ENCODE measurements at places on chromosomes 4 and X. TPM values are rescaled to one million over a fixed set of nuclear protein-coding genes. Genes with fewer than 3 reads are reported as not detected.

Gene ASB12
- total RNA-seq = not detected

Gene KDR
- 200 TPM for total RNA-seq

Gene GSX2
- not detected for total RNA-seq

Gene EDA2R
- 3.8 TPM for total RNA-seq

Gene RBM46
- total RNA-seq = not detected

Gene DMRTC1
- total RNA-seq = not detected

Gene MID1
- 19.9 TPM for total RNA-seq

Gene BMPR1B
- total RNA-seq = 0.21 TPM

Gene BRS3
- total RNA-seq = not detected

Gene TRIM2
- total RNA-seq = 12.7 TPM

Gene CLDN24
- not detected for total RNA-seq

Gene CXCR3
- total RNA-seq = not detected

Gene SPANXA2
- not detected for total RNA-seq

Gene DTHD1
- not detected for total RNA-seq

Gene SLC6A14
- total RNA-seq = not detected

Gene ITIH6
- not detected for total RNA-seq

Gene IL3RA
- 28.2 TPM for total RNA-seq

Gene CTAG2
- total RNA-seq = not detected

Gene TNIP3
- total RNA-seq = 1.2 TPM

Gene CT45A1
- not detected for total RNA-seq

Gene MAGIX
- total RNA-seq = 0.59 TPM

Gene RAI2
- 0.13 TPM for total RNA-seq

Gene POF1B
- 0.40 TPM for total RNA-seq

Gene NEUROG2
- total RNA-seq = not detected

Gene SLC30A9
- 59.5 TPM for total RNA-seq

Gene NPY1R
- total RNA-seq = 0.14 TPM

Gene CYLC1
- total RNA-seq = not detected

Gene MAML3
- 9.5 TPM for total RNA-seq

Gene SPANXN3
- not detected for total RNA-seq

Gene ATP1B4
- not detected for total RNA-seq

Gene CTAG1A
- not detected for total RNA-seq

Gene MTTP
- not detected for total RNA-seq

Gene RTL5
- 0.53 TPM for total RNA-seq

Gene CT45A2
- not detected for total RNA-seq

Gene SLC2A9
- 0.92 TPM for total RNA-seq

Gene AP1AR
- total RNA-seq = 26.3 TPM

Gene RNF128
- total RNA-seq = not detected

Gene ARX
- total RNA-seq = not detected

Gene PPP1R2C
- not detected for total RNA-seq

Gene AMTN
- 0.18 TPM for total RNA-seq

Gene MXD4
- total RNA-seq = 74.8 TPM

Data from pulmonary artery endothelial cell (primary cell).